Motor neuron (in vitro differentiated cells): ENCODE measurements at places on chromosomes 11 and 22. TPM values are rescaled to one million over a fixed set of nuclear protein-coding genes. Genes with fewer than 3 reads are reported as not detected.

Gene FKBP2
- total RNA-seq, result 88.3 and 92.0 TPM in 2 replicates

Gene NCAM1
- 327 and 359 TPM in 2 replicates for total RNA-seq

Gene SLC5A1
- total RNA-seq, result 0.14 TPM in 1 of 2 replicates, not detected in the other

Gene C11orf87
- total RNA-seq, result 1.0 and 1.1 TPM in 2 replicates

Gene MIOX
- total RNA-seq, result 0.41 TPM in 1 of 2 replicates, not detected in the other

Gene SCN4B
- 0.90 and 1.6 TPM in 2 replicates for total RNA-seq

Gene RFPL2
- total RNA-seq, result 0.85 TPM in 1 of 2 replicates, not detected in the other

Gene KRTAP5-2
- total RNA-seq, result 2.5 and 4.1 TPM in 2 replicates

Gene OR2AG1
- total RNA-seq, result 0.09 and 0.21 TPM in 2 replicates

Gene LRRN4CL
- 0.33 and 0.38 TPM in 2 replicates for total RNA-seq
